ENCODE measurements at places on chromosomes 3 and 15. TPM values are rescaled to one million over a fixed set of nuclear protein-coding genes. Genes with fewer than 3 reads are reported as not detected.

TF gene
- total RNA-seq = 2.8 TPM

OR5K2 gene
- not detected for total RNA-seq

FGF12 gene
- total RNA-seq = not detected

GOLGB1 gene
- 55.4 TPM for total RNA-seq

TEX55 gene
- total RNA-seq = not detected

NLGN1 gene
- total RNA-seq = not detected

PFKFB4 gene
- 3.6 TPM for total RNA-seq

GUCA1C gene
- total RNA-seq = not detected

GRCh38 chr15:52331490-52332240 lies 36.1 kb upstream of the MYO5C start:
- DNase-seq = peak; percentile 83
- H3K4me3 ChIP-seq = no peak overlapping the region
- peaks cover 6% of the 10 kb centered on the region for H3K4me1 ChIP-seq
- H3K27me3 ChIP-seq = no peaks in the 10 kb centered on the region
- peaks cover 42% of the 10 kb centered on the region for H3K36me3 ChIP-seq

GRCh38 chr3:148092624-148093347 lies 604.9 kb upstream of the AGTR1 start:
- no peak overlapping the region for H3K4me3 ChIP-seq
- no peaks in the 10 kb centered on the region for H3K27me3 ChIP-seq
- no peak overlapping the region for H3K27ac ChIP-seq
- no peaks in the 10 kb centered on the region for H3K36me3 ChIP-seq
- DNase-seq = no peak
- peaks cover 3% of the 10 kb centered on the region for H3K4me1 ChIP-seq

DNA sequence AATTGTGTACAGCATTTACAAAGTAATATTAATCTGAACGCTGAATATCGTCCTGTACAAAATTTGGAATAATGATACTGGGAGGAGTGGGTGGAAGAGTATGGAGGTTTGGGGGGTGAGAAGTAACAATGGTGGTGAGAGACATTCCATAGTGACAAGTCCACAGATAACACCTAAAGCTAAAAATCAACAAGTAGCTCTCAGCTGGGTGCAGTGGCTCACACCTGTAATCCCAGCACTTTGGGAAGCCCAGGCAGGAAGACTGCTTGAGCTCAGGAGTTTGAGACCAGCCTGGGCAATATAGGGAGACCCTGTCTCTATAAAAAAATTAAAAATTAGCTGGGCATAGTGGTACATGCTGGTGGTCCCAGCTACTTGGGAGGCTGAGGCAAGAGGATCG lies 5.1 kb downstream of the MRPS25 start:
- H3K4me1 ChIP-seq = peaks cover 22% of the 10 kb centered on the region
- no peak overlapping the region for H3K27ac ChIP-seq

DNA sequence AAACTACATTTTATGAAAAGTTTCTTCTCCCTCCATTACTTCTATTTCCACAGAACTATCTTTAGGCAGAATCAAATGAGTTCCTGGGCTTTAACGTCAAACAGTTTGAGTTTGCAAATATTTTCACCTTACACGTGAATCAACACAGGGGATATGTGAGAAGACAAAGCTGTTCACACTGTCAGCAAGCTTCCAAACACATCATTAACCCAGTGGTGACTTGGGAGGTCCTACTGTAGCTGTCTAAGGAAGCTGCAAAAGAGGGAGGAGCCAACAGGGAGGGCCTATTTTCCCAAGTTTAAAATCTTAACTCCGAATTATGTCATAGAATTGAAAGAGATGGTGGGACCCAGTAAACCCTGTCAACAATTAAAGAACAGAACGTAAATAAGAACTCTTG lies 337.8 kb upstream of the DNAJC19 start:
- DNase-seq = no peak
- H3K4me1 ChIP-seq = no peaks in the 10 kb centered on the region
- no peak overlapping the region for H3K27ac ChIP-seq
- H3K4me3 ChIP-seq = no peak overlapping the region
- no peaks in the 10 kb centered on the region for H3K27me3 ChIP-seq

- no peaks in the 10 kb centered on the region for H3K36me3 ChIP-seq
- no peak for DNase-seq
- H3K4me3 ChIP-seq = no peak overlapping the region
- no peak overlapping the region for H3K27ac ChIP-seq
- H3K27me3 ChIP-seq = no peaks in the 10 kb centered on the region
- no peaks in the 10 kb centered on the region for H3K4me1 ChIP-seq
Measured at GRCh38 chr3:131067983-131068382, 41.3 kb downstream of the NEK11 start.

GRCh38 chr15:57667171-57667849 lies 39.2 kb upstream of the POLR2M start:
- DNase-seq = no peak
- peaks cover 3% of the 10 kb centered on the region for H3K27me3 ChIP-seq
- H3K4me1 ChIP-seq = no peaks in the 10 kb centered on the region
- no peak overlapping the region for H3K4me3 ChIP-seq

DNA sequence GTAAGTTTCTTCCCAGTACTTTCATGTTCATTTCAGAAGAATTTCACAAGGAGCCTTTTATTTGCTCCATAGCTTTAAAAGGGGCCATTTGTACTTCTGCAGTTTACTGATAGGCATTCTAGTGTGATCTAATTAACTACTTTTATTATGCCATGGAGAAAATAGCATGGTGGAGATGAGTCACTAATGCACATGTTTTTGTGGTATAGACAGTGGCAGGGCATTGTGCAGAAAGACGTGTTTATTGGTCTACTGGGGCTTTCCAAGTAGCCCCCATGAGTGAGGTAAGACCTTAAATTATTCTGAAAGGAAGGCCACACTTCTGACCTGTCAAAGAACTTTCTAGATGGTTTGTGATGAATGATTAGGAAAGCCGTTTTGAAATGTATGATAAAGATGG lies 810.0 kb upstream of the NR2F2 start:
- H3K27me3 ChIP-seq = no peaks in the 10 kb centered on the region
- no peak overlapping the region for H3K27ac ChIP-seq
- no peak for DNase-seq
- no peak overlapping the region for H3K4me3 ChIP-seq

DNA sequence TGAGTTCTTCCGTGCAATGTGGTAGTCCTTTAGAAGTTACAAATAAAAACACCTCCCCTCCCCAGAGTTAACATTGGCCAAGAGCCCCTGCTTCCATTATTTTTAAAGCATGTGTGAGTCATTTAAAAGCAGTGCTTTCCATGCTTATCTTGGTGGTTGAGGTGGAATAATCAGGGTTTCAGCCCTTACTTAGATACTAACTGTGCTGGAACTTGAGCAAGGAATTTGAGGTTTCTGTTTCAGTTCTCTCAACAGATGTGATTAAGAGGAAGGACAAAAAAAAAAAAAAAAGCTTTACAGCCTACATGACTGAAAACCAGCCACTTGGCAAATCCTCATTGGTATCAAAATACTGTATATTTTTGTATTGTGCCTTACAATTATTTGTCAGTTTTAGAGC lies 64.5 kb downstream of the CGNL1 start:
- H3K27me3 ChIP-seq = no peaks in the 10 kb centered on the region
- no peak overlapping the region for H3K4me3 ChIP-seq

DNA sequence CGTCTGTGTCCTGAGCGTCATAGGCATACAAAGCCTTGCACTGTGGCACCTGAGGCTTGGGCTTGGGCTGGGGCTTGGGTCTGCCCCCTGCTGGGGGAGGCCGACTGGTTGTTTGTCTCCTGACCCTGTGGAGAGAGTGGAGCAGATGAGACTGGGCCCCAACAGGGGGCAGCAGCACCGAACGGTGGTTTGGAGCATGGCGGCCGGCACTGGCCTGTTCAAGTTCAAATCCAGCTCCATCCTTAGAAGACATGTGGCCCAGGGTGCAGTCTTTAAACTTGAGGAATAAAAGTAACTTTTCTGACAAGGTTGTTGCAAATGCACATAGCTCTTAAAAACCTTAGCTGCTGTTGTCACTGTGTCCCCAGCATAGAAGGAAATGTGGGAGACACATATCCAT lies 33.3 kb downstream of the CCNB2 start:
- no peaks in the 10 kb centered on the region for H3K4me1 ChIP-seq
- no peak overlapping the region for H3K27ac ChIP-seq
- peak; percentile 35 for DNase-seq
- no peaks in the 10 kb centered on the region for H3K27me3 ChIP-seq

GRCh38 chr15:22851513-22851912 lies 13.0 kb downstream of the NIPA2 start:
- H3K4me1 ChIP-seq = peaks cover 3% of the 10 kb centered on the region
- H3K27me3 ChIP-seq = no peaks in the 10 kb centered on the region
- H3K27ac ChIP-seq = no peak overlapping the region
- DNase-seq = no peak

DNA sequence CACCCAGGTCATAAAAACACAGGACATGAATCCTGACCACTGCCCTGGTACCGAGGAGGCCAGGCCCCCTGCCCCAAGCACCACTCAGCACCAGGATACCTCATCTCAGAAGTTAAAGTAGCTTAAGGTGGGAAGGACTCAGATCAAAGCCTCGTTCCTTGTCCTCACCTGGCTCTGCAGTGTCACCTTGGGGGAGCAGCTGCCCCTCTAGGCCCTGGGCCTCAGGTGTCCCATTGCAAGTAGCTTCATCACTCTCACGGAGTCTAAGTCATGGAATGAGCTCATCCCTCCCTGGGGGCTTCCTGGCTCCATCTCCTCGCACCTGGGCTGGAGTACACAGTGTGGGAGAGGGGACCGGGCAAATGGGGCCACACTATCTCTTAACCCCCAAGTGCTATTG lies 148.0 kb downstream of the TPRA1 start:
- H3K27me3 ChIP-seq = no peaks in the 10 kb centered on the region
- H3K4me3 ChIP-seq = no peak overlapping the region
- no peak for DNase-seq
- no peaks in the 10 kb centered on the region for H3K4me1 ChIP-seq
- H3K36me3 ChIP-seq = no peaks in the 10 kb centered on the region
- H3K27ac ChIP-seq = no peak overlapping the region

- H3K4me1 ChIP-seq = no peaks in the 10 kb centered on the region
- no peaks in the 10 kb centered on the region for H3K27me3 ChIP-seq
- H3K4me3 ChIP-seq = no peak overlapping the region
- H3K36me3 ChIP-seq = no peaks in the 10 kb centered on the region
- DNase-seq = no peak
- no peak overlapping the region for H3K27ac ChIP-seq
Measured at GRCh38 chr3:133868186-133868585, 27.5 kb downstream of the RAB6B start.

GRCh38 chr3:136193278-136194054 lies 2.7 kb downstream of the MSL2 start:
- peak overlapping the region; percentile 56 for H3K4me3 ChIP-seq
- H3K27me3 ChIP-seq = no peaks in the 10 kb centered on the region
- DNase-seq = no peak

GRCh38 chr15:93126599-93126998 lies 37.6 kb upstream of the RGMA start:
- no peak for DNase-seq
- H3K27ac ChIP-seq = no peak overlapping the region
- H3K27me3 ChIP-seq = no peaks in the 10 kb centered on the region
- H3K4me1 ChIP-seq = no peaks in the 10 kb centered on the region
- H3K36me3 ChIP-seq = no peaks in the 10 kb centered on the region

- H3K4me3 ChIP-seq = no peak overlapping the region
- no peak for DNase-seq
- H3K27me3 ChIP-seq = no peaks in the 10 kb centered on the region
- no peak overlapping the region for H3K27ac ChIP-seq
- H3K4me1 ChIP-seq = no peaks in the 10 kb centered on the region
Measured at GRCh38 chr15:55669270-55669669, 73.7 kb downstream of the PRTG start.

DNA sequence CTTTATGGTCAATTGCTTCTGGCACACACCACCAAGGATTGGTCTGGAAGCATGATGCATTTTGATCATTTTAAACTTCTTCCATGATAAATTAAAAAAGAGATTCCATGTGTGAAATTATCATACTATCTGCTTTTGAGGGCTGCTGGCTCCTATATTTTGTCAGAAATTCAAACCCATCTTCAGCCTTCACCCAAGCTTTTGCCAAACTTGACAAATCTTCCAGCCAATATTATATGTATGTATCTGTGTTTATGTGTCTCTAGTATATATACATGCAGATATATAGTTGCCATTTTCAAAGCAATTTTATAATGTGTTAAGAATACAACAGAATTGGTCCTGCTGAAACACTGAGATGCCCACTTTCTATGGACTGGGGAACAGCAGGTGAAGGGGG lies 275.7 kb downstream of the AGBL1 start:
- H3K4me3 ChIP-seq = no peak overlapping the region
- H3K27me3 ChIP-seq = no peaks in the 10 kb centered on the region
- DNase-seq = no peak
- H3K4me1 ChIP-seq = no peaks in the 10 kb centered on the region
- no peaks in the 10 kb centered on the region for H3K36me3 ChIP-seq

- no peaks in the 10 kb centered on the region for H3K27me3 ChIP-seq
- no peak for DNase-seq
Measured at GRCh38 chr3:45779746-45780735, 16.3 kb downstream of the SLC6A20 start.

- no peaks in the 10 kb centered on the region for H3K27me3 ChIP-seq
- H3K27ac ChIP-seq = no peak overlapping the region
- no peak for DNase-seq
- no peak overlapping the region for H3K4me3 ChIP-seq
- H3K4me1 ChIP-seq = no peaks in the 10 kb centered on the region
Measured at GRCh38 chr3:14283813-14284438, 105.3 kb downstream of the LSM3 start.

DNA sequence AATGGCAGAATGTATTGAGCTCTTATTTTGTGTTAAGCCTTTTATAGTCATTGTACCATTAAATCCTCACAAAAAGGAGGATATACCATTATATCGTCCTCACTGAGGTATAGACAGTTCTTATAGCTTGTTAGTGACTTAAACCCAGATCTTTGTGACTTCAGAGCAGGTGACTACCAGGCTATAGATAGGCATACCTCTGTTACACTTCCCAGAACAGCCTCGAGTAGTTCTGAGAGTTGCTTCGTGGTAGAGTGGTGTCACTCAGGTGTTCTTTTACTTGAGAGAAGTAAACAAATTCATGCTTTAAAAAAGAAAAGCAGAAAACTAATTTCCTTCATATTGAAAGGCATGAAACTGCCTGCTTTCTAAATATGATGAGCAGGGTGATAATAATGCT lies 59.9 kb downstream of the SEC22A start:
- no peak for DNase-seq
- no peaks in the 10 kb centered on the region for H3K4me1 ChIP-seq
- no peak overlapping the region for H3K27ac ChIP-seq

DNA sequence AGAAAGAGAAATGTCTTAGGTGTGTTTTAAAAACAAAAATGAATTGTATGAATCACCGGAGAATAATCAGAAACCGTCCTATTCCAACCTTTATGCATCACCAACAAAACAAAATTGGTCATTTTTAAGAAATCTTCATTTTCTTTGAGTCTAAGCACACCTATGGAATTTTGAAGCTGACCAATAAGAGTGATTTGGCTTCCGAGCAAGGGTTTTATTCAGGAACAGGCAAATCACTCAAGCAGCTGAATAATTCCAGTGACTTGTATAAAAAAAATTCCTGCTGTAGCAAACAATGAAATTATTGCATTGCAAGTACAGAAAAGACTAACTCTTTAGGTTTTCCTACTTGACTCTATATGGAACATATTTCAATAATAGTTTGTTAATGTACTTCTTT lies 83.8 kb upstream of the FNDC3B start:
- H3K27me3 ChIP-seq = no peaks in the 10 kb centered on the region
- H3K36me3 ChIP-seq = no peaks in the 10 kb centered on the region
- DNase-seq = no peak
